MV-4-11 (cell line): ENCODE measurements at places on chromosomes 2 and 18.

DNA sequence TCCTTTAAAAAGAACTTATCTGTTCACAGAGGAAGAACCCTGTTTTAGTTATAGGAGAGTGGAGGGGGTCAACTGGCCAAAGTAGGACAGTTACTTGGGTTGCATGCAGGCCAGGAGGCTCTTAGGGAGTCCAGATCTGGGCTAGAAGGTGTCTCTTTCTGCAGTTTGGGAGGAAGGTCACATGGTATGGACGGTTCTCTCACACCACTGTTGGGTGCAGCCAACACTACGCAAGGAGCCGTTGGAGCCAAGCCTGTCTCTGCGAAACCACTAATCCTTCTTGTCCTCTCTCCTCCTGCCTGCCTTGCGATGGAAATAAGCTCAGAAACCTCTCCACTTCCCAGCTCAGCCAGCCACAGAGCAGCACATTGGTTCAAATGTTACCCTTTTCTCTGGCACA, 105.9 kb upstream of the TGFA start:
- peak; percentile 96 for DNase-seq

- DNase-seq: no peak
Measured at GRCh38 chr2:35973737-35974132, 381.8 kb upstream of the CRIM1 start.

DNA sequence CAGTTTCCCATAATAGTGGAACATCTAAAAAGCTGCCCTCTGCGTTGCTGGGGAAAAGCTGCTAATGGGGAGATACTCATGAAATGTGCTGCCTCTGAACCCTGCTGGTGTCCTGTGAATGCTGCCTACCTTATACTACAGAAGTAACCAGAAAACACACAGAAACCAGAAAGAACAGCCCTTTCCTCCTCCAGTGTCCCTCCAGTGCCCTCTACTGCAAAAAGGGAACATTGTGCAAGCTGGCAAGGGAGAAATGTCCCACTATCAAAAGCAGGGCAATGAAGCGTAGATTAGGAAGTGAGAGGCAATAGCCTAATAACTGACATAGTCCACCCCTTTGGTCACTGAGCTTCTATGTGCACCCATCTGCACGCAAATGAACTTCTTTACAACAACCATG, 162.7 kb upstream of the ETAA1 start:
- peak; percentile 20 for DNase-seq

DNA sequence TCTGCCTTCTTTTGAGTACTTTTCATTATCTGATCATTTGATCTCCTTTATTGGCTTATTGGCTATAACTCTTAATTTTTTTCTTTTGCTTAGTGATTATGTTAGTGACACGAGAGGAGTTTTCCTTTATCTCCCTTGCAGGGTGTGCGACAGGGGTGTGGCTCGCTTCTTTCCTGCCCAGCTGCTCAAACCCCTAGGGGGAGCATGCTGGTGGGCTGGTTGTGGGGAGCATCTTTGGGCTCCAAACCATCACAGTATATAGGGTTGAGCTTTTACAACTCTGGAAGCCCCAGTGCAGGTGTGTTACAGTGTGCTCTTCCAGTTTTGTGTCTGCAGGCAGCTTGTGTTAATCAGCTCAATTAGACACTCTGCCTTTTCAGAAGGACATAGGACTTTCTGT, 357.0 kb upstream of the TMEFF2 start:
- DNase-seq: no peak

GRCh38 chr18:48493434-48494230, 45.2 kb upstream of the CTIF start:
- DNase-seq: no peak

DNA sequence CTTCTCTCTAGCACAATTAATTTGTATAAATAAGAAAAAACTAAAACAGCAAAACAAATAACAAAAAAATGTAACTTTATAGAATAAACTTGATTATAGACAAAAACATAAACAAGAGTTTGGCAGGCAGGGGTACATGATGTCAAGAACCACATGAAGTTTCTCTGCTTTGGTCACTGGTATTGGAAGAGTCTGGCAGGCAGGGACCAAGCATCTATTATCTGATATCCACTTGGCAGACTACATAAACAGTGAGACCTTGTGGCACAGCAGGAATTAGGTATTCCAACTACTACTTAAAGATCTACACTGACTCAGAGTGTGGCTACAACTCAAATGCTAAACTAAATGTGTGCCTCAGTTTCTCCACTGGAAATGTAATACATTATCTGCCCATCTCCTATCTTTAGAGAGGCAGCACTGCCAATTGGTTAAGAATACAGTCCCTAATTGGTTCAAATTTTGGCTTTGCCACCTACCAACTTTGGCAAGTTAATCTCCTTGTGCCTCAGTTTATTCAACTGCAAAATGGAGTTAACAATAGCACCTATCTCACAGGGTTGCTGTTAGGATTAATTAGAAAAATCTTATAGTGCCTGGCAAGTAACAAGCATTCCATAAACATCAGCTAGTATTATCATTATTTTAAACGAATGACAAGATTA, 2.7 kb downstream of the MAP4K3 start:
- no peak for DNase-seq

GRCh38 chr2:237867465-237867864, 8.0 kb downstream of the RAMP1 start:
- no peak for DNase-seq

GRCh38 chr2:224260372-224261020, 141.4 kb downstream of the FAM124B start:
- peak; percentile 51 for DNase-seq

GRCh38 chr2:158228943-158229508, 127.3 kb downstream of the UPP2 start:
- peak; percentile 36 for DNase-seq

GRCh38 chr2:72924353-72925240, 7.3 kb downstream of the EMX1 start:
- no peak for DNase-seq

- DNase-seq: no peak
Measured at GRCh38 chr2:190318514-190318913, 1.1 kb downstream of the HIBCH start.

DNA sequence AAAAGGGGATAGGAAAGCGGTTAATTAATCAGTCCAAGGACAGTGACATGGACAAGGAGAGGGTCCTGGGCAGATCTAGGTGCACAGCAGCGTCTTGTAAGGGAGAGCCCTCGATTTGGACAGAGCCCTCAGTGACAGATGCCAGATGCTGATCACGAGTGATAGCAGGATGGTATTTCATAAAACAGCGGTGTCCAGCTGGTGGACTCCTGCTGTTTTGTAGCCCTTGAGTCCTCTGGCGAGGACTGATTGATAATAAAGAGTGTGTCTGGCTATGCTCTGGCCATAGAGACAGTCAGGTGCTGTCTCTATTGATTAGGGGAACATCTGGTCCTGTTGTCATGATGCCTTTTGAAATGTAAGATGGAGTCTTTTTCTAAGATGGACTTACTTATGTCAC, 180.7 kb downstream of the NCK2 start:
- no peak for DNase-seq

- no peak for DNase-seq
Measured at GRCh38 chr18:57128220-57128932, 18.5 kb upstream of the BOD1L2 start.

GRCh38 chr2:103295591-103295990, 533.8 kb downstream of the TMEM182 start:
- DNase-seq: no peak

GRCh38 chr2:73022024-73022568, 49.4 kb downstream of the SFXN5 start:
- no peak for DNase-seq

- DNase-seq: no peak
Measured at GRCh38 chr2:10889651-10890215, 22.0 kb upstream of the KCNF1 start.

GRCh38 chr18:76264876-76265250, 230.2 kb downstream of the ZNF516 start:
- no peak for DNase-seq

GRCh38 chr2:75621228-75621627, 25.4 kb upstream of the MRPL19 start:
- DNase-seq: peak; percentile 28

- DNase-seq: no peak
Measured at GRCh38 chr2:239826786-239827522, 198.2 kb downstream of the NDUFA10 start.

DNA sequence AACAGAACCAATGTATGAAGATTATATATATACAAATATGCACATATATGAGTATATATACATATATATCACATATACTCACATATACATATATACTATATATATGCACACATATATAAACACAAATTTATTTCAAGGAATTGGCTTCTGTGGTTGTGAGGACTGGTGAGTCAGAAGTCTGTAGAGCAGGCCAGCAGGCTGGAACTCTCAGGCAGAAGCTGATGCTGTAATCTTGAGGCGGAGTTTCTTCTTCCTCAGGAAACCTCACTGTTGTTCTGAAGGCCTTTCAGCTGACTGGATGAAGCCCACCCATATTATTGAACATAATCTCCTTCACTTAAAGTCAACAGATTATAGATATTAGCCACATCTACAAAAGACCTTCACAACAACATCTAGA, 143.9 kb upstream of the CREB1 start:
- peak; percentile 79 for DNase-seq

- peak; percentile 91 for DNase-seq
Measured at GRCh38 chr18:13628211-13628610, 98.1 kb downstream of the FAM210A start.

DNA sequence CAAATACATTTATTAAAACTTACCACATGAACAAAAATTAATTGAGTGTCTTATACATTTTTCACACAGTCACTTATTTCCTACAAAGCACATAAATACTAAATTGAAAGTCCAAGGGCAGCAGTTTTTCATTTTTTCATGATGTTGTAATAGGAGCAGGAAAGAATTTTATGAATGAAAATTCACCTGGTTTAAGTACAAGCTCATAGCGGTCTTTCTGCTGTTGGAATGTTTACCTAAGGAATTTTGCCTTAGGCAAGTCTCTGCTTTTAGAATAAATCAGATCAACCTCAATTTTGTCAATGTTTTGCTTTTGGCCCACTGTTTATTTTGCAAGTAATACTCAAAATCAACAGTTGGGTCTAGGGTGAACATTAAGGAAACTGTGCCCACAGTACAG, 40.0 kb downstream of the ETAA1 start:
- no peak for DNase-seq

- no peak for DNase-seq
Measured at GRCh38 chr2:16713011-16713423, 47.4 kb upstream of the CYRIA start.

DNA sequence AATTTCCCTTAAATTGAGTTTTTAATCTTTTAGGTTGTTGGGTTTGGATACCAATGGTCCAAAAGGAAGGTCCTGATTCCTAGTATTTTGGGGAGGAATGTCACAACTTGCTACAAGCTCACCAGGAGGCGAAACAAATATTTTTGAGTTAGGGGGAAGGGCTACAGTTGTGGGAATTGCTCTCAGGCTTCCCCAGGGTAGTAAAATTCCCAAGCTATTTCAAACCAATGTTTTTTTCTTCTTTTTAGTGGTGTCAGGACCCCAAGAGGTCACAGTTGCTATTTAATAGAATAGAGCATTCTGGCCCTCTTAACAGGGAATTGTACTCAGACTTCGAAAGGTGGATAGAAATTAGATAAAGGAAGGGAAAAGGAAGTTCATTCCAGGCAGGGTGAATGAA, 68.5 kb upstream of the ST3GAL5 start:
- DNase-seq: no peak

- no peak for DNase-seq
Measured at GRCh38 chr2:106607371-106607770, 120.2 kb downstream of the CD8B2 start.

- DNase-seq: no peak
Measured at GRCh38 chr2:85908506-85908905, 19.7 kb upstream of the ST3GAL5 start.

GRCh38 chr18:64115881-64116280, 33.0 kb downstream of the LINC00305 start:
- DNase-seq: no peak

GRCh38 chr2:16142383-16143361, 202.3 kb downstream of the MYCN start:
- DNase-seq: no peak

DNA sequence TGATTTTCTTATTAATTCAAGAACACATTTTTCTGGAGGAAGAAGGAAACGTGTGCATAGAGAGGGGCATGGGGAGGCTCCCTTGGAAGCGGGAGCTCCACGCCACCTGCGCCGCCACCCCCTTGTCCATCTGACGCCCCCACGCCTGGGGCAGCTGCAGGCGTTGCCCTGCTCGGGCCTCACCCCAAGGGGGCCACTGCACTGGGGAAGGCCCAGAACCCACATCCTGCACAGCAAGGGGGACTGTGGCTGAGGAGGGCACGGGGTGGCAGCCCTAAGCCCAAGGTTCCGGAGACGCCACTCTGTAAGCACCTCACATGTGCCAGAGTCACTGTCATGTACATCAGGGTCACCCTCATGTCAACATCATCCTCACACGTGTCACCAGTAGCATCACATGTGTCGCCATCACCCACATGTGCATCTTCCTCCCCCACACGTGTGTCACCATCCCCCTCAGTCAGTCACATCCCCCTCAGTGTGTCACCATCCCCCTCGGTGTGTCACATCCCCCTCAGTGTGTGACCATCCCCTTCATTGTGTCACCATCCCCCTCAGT, 486.7 kb upstream of the SALL3 start:
- no peak for DNase-seq

DNA sequence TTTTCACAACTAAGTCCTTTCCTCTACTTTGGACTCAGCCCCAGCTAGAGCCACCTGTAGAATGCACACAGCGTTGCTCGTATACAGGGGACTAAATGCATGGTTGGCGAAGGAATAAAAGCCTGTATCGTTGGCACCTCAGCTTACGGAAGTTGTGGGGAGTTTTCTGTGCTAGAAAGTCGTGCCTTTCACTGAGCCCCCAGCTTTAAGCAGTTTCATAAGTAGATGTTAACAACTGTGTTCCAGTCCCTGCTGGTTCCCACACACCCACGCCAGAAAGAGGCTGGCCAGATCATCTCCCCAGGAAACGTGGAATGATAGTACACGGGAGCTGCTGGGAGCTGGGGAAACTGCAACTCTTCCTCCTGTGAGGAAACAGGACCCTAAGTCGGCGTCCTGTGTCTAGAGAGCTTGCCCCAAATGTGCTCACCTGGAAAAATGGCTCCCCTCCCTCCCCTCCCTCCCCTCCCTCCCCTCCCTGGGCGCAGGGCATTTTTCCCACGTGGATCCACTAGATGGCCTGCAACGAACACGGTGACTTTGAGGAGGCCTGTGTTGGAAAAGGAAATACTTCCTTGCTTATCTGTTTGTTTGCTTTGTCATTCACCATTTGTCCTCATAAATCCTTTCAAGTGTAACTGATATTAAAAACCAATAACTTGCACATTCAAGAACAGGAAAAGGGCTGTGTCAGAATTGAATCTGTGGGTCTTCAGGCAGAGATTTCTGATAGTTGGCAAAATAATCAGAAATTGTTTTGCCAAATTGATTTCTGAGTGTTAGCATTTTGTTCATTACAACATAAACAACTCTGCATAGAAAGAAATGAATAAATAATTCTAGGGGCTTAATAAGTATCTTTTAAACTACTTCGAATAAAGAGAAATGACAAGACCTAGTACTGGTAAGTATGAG, 43.9 kb upstream of the RFX8 start:
- DNase-seq: no peak

GRCh38 chr18:45014047-45014501, 333.4 kb downstream of the SETBP1 start:
- no peak for DNase-seq
